ENCODE measurements at places on chromosomes 2 and 18.
A peak's percentile ranks its signal among the peaks of the same experiment; 100 is the strongest.

GRCh38 chr2:116979916-116980764 lies 834.4 kb upstream of the DDX18 start:
- no peak for DNase-seq

GRCh38 chr18:51998711-51999110 lies 341.3 kb upstream of the DCC start:
- no peak for DNase-seq

- no peak for DNase-seq
Observed at GRCh38 chr2:149064856-149065630, 26.5 kb downstream of the LYPD6B start.

- no peak for DNase-seq
Observed at GRCh38 chr2:64942693-64943092, 46.5 kb upstream of the SLC1A4 start.

DNA sequence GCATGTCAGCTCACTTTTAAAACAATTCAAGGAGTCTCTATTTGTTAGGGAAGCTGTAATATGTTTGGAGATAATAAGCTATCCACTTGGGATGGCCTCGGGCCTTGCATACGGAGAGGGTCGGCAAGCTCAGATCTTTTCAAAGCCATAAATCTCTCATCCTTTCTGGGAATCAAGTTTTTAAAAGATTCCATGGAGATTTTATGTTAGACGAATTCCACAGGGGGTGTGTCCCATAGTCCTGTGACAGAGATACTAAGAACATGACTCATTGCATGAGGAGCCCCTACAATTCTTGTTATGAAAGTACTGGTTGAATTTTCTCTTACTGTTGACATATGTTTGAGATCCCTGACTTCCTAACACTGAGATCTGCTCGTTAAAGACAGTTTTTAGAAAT lies 108.7 kb downstream of the FEZ2 start:
- DNase-seq = no peak

- DNase-seq = peak; percentile 87
Observed at GRCh38 chr2:25673300-25674076, at the start of gene DTNB. TSS of gene DTNB (minus strand) at chr2:25673577. CDS start at chr2:25652660, 20,917 bp downstream.

GRCh38 chr18:24271381-24272228 lies 126.0 kb downstream of the OSBPL1A start:
- DNase-seq = peak; percentile 59

DNA sequence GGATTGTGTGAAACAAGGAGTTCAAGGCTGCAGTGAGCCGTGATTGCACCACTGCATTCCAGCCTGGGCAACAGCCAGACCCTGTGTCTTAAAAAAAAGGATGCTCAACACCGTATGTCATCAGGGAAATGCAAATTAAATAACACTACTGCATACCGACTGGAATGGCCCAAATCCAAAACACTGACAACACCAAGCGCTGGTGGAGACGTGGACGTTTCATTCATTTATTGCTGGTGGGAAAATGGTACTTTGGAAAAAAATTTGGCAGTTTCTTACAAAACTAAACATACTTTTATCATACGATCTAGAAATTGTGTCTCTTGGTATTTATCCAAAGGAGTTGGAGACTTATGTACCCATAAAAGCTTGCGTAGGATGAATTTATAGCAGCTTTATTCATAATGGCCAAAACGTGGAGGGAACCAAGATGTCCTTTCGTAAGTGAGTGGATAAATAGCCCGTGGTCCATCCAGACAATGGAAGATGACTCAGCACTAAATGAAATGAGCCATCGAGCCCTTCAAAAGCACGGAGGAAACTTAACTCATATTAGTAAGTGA lies 24.2 kb downstream of the NEU4 start:
- no peak for DNase-seq

- no peak for DNase-seq
Observed at GRCh38 chr2:118190474-118190873, 102.2 kb downstream of the INSIG2 start.

- no peak for DNase-seq
Observed at GRCh38 chr2:100038011-100038410, 104.4 kb downstream of the AFF3 start.

DNA sequence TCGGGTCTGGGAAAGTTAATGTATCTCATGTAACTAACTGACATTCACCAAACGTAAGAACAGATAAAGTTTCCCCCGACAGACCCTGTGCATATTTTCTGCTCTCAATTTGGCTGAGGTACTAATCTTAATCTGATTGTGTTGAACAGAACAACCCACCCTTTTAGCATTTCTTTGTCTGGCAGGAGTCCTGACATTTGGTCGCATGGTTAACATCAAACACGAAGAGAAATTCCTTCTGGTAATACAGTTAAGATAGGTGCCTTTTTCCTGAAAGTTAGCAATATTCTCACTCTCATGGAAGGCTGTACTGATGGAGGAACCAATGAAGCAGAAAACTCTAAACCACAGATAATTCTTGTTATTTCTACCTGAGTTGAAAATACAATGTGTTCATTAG lies 520.8 kb downstream of the PARD3B start:
- DNase-seq = peak; percentile 37

DNA sequence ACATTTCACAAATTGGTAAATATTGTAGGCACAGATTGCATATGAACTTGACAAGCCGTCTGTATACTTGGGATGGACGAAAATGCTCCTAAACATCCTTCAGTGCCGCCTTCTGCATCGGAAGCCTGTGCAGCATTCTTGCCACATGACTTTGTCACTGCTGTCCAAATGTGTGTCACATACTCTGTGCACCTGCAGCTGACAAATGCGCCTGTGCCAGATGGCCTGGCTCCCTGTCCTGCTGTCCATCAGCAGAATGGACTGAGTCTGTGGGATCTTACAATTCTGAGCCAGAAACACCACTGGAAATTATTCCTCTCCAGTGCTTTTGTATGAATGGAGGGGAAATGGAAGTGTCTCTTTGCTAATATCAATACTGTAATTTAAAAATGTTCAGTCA lies 89.9 kb downstream of the DCDC2C start:
- no peak for DNase-seq

GRCh38 chr2:31762085-31762484 lies 181.3 kb upstream of the SRD5A2 start:
- DNase-seq = no peak

DNA sequence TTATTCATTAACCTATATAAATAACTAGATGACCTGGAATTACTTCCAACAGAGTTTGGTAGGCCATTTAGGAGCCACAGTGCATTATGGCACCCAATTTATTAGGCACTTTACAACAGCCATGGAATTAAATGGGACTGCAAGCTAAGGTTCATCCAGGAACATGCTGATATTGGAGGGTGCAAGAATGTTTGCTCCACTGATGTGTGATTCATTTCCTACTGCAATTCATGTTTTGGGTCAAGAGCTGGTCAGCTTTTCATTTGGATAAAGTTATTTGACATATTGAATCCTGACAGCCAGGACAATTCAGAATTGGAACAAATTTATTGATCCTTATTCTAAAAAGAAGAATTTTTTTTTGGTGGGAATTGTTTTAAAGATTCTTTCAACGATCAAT lies 11.8 kb upstream of the LYPD1 start:
- no peak for DNase-seq

DNA sequence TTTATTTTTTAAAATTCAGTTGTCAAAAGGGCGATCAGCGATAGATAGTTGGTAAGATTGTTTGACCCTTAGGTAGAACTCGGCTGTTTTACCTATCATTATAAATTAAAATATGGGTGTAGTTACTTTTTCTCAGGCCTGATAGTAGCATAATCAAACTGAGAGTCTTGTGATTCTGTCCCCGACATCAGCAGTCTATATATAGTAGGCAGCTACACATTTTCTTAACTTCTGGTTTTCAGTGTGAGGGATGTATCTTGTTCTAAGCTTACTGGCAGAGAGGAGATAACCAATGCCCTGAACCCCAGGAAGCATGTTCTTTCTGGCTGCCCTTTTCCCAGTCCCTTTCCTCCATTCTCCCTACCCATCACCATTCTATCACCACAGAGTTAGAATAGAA lies 56.6 kb downstream of the XRCC5 start:
- DNase-seq = no peak

All from BE2C (cell line).